ENCODE measurements at places on chromosomes 11 and 22.

- no peak for DNase-seq
These were observed 34.8 kb downstream of the MIAT start for GRCh38 chr22:26692215-26692614.

GRCh38 chr11:78110830-78111229 lies 28.6 kb downstream of the ALG8 start:
- no peak for DNase-seq

GRCh38 chr11:117157507-117157906 lies 13.4 kb downstream of the PAFAH1B2 start:
- no peak for DNase-seq

- DNase-seq: no peak
These were observed 8.6 kb downstream of the LARGE2 start for GRCh38 chr11:45930951-45931570.

GRCh38 chr22:20064140-20064480 lies 15.9 kb upstream of the DGCR8 start:
- no peak for DNase-seq

- DNase-seq: no peak
These were observed 249.8 kb upstream of the UBASH3B start for GRCh38 chr11:122405547-122406341.

GRCh38 chr11:13963169-13963948 lies 836 bp downstream of the SPON1 start:
- DNase-seq: no peak

DNA sequence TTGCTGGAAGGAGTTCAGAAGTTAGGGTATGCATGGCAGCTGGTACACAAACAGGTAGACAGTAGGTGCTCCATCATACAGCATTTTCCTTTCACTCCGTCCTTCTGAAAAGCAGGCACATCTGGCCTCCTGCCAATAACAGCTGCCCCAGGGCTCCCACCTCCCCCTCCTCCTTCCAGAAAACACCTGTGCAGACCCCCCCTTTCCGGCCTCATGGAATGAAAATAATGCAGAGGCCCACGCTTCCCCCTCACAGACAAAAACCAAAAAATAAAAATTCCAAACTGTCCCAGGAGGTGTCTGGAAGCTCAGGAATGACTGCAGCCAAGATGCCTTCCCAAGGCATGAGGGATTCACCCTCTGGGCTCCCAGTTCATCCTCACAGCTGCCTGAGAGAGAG lies 185.5 kb downstream of the MN1 start:
- no peak for DNase-seq

GRCh38 chr11:10633261-10633660 lies 60.3 kb downstream of the IRAG1 start:
- DNase-seq: no peak

DNA sequence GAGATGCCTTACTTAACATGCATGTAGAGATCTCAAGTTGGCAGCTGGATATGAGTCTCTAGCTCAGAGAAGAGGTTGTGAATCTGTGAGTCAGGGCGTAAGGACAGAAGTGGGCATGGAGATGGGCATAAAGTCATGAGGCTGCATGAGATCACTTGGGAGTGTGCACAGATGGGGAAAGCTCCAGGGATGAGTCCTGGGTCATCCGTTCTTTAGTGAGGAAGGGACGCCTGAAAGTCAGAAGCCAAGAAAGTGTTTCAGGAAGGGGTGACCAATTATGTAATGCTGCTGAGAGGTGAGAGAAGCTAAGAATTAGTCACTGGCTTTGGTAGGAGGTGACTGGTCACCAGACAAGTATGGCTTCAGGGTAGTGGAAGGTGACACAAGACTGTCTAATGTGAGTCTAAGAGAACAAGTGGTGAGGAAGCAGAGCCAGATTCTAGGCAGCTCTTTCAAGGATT lies 6.7 kb downstream of the ACP2 start:
- no peak for DNase-seq

DNA sequence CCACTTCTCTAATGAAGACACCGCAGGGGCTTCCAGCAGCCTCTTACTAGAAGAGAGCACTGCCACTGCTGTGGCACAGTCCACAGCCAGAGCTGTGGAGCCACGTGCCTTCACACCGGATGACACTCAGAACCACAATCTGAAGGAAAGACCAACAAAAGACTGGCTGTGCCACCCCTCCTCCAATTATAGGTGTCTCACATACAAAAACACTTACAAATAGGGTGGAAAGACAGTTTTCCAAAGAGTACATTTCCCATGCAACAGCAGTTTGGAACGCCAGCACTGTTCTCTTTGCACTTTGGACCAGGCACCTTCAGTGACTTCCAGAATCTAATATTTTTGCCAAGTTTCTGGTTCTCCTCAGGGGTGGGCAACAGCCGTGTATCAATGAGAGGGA lies 38.0 kb upstream of the SLC25A1 start:
- DNase-seq: no peak

DNA sequence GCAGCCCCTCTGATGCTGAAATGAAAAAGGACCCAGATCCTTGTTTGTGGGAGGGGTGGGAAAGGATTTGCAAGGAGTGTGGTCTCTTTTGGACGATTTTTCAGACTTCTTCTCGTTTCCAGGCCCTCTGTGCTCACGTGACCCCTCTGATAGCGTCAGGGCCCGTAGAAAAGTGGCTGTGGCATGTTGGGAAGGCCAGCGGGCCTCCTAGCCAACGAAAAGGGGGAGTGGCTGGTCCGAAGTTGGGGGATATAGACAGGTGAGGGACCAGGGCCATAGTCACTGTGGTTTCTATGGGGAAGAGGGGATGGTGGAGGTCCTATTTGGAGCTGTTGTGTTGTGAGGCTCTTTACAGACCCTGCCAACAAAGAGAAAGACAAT lies 6.6 kb downstream of the PARVB start:
- DNase-seq: no peak

DNA sequence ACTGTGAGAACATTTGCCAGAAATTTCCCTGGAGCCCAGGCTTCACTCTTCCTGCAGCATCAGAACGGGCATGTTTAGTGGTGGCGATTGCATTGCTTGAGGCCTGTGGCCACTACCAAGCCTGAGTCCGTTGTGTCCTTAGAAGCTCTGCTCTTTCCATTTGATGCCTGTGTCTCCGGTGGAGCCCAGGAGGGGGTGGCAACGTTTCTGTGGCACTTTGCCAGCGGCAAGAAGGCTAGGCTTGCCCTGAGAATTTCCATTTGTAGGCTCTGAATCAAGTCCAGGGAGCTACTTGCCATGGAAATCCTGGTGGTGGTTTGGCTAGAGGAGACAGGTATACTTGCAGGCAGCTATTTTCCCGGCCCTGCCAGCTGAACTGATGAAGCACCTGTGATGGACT lies 47.1 kb downstream of the ADAMTS8 start:
- no peak for DNase-seq
